Femur (tissue), 1 donor: ENCODE measurements at places on chromosomes 1 and 21.
A peak's percentile ranks its signal among the peaks of the same experiment; 100 is the strongest.

DNA sequence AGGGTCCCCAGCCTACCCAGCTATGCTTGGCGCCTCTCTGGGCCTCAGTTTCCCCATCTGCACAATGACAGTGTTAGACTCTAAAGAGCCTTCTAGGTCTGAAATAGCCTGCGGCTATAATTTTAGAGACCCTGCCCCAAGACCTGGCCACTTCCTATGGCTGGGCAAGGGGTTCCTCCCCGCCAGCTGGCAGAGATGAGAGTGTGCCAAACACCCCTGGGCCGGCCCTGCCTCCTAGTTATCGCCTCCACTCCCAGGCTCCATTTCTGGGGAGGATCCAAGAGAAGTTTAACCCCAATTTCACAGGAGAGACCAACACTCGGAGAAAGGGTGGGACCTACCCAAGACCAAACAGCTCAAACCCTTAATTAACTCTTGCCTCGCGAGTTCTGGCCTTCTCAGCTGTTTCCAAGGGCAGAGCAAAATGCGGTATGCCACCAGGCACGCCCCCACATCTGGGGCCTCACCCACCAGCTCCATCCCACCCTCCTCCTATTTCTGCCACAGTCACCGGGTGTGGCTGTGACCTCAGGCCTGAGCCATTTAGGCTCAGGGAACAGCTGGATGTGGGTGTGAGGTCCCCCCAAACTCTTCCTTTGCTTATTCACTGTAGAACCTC lies 35.7 kb downstream of the TTC39A start:
- DNase-seq: peak; percentile 52

- no peak for DNase-seq
These were observed 112.3 kb upstream of the TSPAN2 start for GRCh38 chr1:115201598-115201997.

- DNase-seq: no peak
These were observed 24.3 kb upstream of the MTF1 start for GRCh38 chr1:37883671-37884070.

GRCh38 chr1:109254621-109255096 lies 5.3 kb downstream of the CELSR2 start:
- peak; percentile 22 for DNase-seq

GRCh38 chr1:41412748-41413147 lies 51.5 kb downstream of the FOXO6 start:
- DNase-seq: no peak

- no peak for DNase-seq
These were observed 84.4 kb upstream of the SYT6 start for GRCh38 chr1:114238053-114238452.

DNA sequence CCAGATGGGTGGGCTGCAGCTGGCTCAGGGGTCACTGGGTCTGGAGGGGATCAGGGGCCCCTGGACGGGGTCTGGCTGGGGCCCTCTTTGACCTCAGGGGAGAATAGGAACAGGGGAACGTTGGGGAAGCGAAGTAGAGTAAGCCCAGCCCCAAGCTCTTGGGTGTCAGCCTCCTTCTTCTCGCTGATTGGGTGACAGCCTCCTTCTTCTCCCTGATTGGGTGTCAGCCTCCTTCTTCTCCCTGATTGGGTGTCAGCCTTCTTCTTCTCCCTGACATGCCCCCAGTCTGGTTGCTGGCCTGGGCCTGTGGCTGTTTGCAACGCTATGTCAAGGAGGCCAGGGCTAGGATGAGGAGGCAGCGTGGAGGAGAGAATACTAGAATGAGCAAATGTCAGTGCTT lies 76.7 kb upstream of the CASZ1 start:
- no peak for DNase-seq

- DNase-seq: peak; percentile 11
These were observed 574 bp downstream of the IGSF9 start for GRCh38 chr1:159944623-159945455.

DNA sequence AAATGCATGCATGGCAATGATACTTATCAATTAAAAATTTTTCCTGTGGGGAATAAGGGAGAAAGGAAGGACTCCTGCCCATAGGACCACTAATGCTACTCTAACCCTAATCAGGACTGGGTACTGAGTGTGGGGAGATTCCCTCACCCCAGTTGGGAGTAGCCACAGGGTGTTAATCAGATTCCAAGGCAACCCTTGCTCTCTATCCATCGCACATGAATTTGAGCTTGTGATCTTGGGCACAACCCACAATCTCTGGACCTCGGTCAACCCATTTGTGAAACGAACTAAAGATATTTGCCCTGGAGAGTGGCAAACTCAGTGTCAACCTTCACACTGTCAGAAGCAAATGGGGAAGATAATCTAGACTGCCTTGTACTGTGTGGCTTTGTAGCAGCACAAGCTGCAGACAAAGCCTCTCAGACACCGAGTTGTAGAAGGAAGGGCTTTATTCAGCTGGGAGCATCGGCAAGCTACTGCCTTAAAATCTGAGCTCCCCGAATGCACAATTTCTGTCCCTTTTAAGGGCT lies 69.5 kb downstream of the SERINC2 start:
- no peak for DNase-seq

GRCh38 chr1:43367026-43367903 lies 546 bp downstream of the ELOVL1 start:
- DNase-seq: peak; percentile 44

DNA sequence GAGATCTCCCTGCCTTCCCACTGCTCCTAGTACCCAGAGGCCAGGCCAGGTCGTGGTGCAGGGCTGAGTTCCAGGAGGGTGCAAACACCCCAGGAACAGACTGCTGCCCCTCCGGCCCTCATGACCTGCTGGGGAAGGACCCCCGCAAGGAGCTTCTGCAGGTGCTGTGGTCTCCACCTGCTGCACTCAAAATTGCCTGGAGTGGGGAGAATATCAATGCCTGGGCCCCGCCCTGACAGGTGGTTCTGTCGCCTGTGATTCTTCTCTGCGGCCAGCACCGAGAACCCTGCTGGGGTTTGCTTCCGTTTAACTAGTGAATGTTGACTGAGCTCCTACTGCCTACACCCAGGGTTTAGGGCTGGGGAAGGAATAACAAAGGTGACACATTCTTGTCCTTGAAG lies 2.1 kb upstream of the TFF3 start:
- no peak for DNase-seq

DNA sequence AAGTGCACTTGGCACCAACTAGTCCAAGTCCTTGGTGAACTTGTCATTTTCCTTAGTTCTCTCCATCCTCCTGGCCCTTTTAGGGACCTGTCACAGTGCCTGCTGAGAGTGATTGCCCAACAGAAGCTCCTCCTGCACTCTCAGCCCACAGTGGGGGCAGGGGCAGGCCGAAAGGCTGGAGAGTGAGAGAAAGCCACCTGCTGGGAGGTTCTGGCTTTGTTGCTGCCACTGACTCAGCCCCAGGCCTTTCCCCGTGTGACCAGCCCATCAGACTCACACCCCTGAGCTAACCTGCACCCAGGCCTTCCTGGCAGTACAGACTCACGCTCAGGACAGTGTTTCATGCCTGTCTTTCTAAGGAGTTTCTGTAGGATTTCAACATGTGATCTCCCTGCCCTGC lies 17.1 kb upstream of the PROK1 start:
- DNase-seq: no peak

DNA sequence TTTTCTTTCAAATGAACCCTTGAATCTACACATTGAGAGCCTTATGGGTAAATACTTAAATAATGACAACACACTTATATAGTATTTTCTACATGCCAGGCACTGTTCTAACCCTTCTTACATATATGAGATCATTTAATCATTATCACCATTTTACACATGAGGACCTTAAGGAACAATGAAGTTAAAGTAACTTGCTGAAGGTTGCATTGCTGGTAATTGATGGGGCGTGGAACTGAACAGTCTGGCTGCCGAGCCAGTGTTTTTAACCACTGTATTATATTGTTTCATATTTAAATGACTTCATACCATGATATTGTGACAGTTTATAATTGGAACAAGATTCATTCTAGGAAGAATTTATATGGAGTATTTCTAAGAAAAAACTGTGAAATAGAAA lies 111.9 kb upstream of the TENT5C start:
- DNase-seq: no peak

DNA sequence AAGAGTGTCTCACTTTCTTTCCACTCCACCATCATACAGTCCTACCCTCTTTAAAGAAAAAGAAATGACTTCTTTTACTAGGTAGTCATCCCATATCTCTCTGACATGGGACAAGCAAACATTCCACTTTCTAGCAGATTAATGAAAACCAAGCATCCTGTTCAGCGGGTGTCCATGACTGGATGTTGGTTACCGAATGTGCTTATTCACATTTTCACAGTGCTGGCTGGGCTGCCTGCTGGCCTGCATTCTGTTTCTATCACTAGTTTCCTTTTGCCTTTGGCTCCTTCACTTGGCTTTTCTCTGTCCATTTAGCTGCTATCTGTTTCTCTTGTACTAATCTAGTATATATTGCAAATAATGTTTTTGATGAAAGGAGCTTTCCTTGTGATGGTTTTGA lies 598.4 kb downstream of the RWDD3 start:
- DNase-seq: no peak

DNA sequence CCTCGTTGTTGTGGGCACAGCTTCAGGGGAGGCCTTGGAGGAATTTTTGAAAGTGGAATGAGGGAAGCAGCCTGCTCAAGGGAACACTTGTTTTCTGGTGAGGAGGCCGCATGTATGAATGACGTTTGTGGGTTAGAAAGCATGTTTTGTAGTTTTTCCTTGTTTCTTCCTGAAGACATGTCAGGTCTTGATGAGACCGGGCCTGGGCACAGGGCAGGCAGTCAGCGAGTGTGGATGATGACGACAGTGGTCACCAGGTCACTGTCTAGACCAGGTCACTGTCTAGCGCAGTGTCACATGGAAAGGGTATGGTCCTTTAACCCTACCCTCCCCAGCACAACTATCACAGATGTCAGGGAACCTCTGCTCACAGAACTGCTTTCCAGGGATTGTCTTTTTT lies 7.3 kb downstream of the PSEN2 start:
- no peak for DNase-seq

- no peak for DNase-seq
These were observed 5.1 kb upstream of the ENAH start for GRCh38 chr1:225658041-225658440.

- DNase-seq: peak; percentile 20
These were observed 2.9 kb downstream of the LHX8 start for GRCh38 chr1:75136921-75137641.

DNA sequence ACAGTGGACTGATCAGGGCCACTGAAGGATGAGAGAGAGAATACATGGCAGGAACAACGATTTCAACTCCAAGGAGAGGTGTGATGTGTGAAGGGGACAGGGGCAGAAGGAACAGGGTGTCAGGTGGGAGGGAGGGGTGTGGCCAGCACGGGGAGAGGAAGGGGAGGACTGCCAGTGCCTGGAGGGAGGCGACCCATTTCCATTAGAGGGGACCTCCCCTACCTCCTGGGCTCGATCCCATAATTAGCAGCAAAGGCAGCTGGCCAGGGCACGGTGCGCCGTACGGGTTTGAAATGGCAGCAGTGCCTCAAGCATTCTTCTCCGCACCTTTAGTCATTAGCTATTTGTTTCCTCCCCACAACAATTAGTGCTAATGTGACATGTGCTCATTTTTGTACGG lies 22.7 kb downstream of the CRYAA start:
- peak; percentile 5 for DNase-seq

- peak; percentile 47 for DNase-seq
These were observed 17.1 kb downstream of the RGL1 start for GRCh38 chr1:183821889-183822611.

DNA sequence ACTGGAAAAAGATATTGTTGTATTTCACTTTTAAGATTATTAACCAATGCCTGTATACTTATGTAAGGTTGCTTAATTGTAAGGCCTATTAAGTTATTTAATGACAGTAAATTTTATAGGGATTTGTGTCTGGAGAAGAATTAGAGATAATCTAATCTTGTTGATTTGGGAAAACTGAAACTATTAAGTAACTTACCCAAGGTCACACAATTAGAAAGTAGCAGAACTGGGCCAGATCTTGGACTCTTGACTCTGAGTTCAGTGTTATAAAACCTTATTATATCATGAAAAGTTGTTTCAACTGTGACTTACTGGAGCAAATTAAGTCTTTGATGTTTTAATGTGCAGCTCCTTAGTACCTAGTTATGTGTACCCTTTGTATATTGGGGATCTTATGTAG lies 38.5 kb downstream of the CAMTA1 start:
- no peak for DNase-seq
